ENCODE measurements at places on chromosomes 7 and 10.

DNA sequence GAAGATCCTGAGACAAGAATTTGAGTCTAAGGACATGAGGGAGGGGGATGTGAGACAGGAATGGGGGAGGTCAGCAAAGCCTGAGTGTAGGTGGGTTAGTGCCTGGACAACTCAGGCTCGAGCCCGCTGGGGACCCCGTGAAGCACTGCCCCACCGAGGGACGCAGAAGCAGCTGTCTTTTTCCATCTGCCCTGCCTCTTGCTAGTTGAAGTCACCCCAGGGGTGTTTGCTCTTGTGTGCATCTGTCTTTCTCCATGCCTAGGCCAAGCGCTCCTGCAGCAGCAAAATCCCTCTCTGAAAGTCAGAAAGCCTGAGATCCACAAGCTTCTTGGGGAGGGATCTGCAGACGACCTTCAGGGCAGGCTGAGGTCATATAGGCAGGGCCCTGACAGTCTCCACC, 79.0 kb upstream of the CELF2 start:
- no peak for DNase-seq

DNA sequence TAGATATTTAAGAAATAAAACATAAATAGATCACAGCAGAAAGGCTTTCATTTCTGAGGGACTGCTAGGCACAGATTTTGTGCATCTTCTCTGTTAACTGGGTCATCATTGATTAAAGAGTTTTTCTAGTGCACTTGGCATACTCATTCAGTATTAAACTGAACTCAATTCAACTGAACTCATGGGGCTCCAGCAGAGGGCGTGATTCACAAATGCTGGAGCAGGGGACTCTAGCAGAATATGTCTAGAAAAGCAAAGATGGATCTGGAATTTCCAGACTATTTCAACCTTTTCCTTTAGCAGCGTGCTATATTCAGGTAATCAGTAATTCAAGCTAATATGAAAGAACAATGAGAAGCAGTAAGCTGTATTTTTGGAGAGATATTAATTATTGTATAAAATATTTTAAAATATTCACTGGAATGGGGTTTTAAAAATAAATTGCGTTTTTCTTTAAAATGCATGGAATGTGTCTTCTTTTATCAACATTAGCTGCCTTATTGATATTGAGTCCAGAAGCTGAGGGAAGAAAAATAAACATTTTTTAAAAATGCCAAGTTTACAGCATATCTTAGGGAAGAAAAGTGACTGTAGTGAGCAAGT, 296.8 kb upstream of the CACNA2D1 start:
- no peak for DNase-seq

- DNase-seq, result no peak
Observed at GRCh38 chr10:37146443-37146842, 21.0 kb downstream of the ANKRD30A start.

DNA sequence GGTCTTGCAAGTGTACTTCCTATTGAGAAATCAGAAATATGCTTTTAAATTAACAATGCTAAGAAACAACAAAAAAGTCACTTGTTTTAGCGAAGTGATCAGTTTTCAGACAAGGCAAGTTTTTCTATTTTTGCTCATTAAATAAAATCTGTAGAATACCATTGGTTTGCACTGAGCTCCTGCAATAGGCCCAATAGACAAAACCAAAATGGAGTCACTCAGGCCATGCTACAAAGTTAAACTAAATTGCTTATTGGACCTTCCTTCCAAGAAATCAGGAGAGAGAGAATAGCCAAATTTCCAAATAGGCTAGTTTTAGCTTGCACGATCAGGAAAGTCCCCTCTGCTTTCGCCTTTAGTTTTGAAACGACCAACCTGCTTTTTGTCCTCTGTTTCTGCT, 73.4 kb upstream of the SLC13A1 start:
- DNase-seq, result no peak

DNA sequence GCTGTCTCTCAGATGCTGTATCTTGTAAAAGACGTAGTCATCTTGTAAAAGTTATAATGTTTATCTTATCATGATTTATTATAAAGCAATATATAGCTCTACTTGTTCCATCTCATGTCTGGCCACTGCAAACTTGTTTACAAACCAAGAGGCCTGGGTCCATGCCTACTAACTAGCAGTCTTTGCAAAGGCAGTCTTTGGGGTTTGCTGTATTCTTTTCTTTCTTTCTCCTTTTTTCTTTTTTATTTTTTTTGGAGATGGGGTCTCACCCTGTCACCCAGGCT, 272.6 kb downstream of the GATA3 start:
- no peak for DNase-seq

DNA sequence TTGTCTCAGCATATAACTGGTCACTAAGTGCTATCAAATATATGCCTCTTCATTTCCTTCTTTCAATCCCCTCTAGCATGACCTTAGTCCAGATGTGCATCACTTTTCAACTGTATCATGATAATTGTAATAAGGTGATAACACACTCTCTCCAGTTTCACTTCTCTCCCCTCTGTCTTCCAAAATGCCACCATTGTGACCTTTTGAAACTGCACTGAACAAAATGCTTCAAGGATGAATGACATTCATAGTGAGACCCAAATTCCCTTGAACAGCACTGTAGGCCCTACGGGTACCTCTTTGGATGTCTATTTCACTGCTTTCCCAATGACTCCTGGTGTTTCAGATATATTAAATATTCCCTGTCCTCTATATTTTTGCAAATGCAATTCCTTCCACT, 224.8 kb downstream of the DNAJB9 start:
- DNase-seq, result no peak

DNA sequence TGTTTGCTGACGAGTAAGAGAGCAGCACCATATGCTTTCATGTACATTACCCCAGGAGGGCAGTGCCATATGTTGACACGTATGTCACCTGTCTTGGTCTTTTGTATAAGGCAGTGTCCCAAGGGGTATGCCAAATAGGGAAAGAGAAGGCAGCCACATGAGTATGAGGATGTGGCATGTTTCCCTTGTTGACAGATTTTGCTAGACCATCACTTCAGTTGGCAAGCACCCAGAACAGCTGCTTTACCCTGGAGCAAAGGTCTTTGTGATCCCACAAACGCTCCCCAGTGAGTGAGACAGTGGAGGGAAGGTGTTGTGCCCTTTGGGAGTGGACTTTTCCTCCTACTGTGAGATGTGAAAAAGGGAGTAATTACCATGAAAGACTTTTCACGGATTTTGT, 350.1 kb downstream of the ETV1 start:
- DNase-seq, result no peak

- no peak for DNase-seq
Observed at GRCh38 chr7:7438851-7439250, 96.8 kb downstream of the COL28A1 start.

DNA sequence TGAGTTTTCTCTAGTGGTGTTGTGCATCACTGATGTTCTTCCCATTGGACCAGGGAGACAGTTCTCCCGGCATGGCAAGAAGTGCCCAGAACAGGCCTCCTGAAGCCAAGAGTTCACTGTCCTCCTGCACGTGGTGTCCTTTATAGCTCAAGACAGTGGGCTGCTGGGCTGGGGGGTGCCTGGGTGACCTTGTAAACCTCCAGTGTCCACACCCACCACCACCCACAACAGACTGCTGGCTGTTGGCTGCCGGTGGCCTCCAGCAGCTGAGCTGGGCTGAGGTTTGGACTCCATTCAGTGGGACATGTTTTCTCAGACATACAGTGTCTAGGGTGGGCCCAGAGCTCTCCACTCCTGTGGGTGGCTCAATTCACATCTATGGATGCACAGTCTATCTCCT, 42.2 kb downstream of the HK1 start:
- no peak for DNase-seq

DNA sequence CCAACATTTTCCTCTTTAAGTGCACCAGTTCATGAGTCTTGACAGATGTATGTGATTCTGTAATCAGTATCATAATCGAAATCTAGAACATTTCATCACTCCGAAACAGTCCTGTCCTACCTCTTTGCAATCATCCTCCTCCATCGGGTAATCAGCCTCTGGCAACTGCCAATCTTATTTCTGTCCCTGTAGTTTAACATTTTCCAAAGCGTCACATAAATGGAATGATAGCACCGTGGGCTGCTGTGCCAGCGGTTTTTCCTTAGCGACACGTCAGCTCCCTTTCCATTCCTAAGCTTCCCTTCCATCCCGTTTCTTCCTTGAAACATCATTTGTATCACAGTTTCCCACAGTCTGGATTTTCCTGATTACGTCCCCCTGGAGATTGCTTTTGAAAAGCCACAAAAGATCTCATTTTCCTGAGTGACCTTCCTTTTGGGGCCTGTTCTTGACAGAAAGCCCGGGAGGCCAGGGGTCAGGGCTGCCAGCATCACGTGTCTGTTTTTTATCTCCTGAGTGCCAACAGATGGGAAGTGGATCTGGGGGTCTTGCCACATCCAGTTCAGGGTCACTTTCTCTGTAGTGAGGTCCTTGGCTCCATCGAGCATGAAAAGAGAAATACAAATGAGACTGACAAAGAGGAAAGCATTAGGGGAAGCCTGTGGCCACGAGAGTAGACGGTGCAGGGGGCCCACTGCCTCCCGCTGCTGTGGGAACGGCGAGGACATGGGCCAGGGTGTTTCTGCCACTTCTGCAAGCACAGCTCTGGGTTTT, 31.6 kb downstream of the TMEM120A start:
- no peak for DNase-seq

GRCh38 chr10:60662917-60663614, 115.2 kb upstream of the CDK1 start:
- DNase-seq, result no peak

DNA sequence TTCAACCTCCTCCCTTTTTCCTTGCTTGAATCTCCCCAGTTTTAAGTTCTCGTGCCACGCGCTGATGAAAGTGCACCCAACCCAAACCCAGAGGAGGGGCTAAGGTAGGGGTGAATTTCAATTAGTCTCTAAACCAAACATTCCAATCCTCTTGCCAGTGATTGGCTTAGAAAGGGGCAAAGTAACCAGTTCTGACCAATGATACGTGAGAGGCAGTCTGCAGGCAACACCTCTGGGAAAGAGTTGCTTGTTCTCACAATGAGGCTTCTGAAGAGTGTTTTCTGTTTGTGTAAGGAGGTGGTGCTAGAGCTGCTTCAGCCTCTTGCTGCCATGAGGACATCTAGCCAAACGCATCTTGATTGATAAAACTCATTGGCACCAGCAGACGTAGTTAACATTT, 21.8 kb downstream of the SLC35G1 start:
- DNase-seq, result no peak

DNA sequence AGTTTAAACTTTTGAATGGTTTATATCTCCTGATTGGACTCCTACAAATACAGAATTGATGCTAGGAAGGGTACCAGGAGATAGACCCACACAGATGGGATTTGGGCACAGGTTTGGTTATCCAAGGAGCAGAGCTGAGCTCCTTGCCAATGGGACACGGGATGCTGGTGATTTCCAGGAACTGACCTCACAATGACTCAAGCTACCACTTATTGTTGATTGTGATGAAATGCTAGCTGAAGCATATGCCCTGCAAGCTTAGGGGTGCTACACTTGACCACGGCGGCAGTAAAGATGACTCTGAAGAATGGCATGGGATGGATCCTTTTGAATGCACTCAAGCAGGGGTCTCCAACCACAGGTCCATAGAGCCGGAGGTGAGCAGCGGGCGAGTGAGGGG, 45.5 kb upstream of the VKORC1L1 start:
- no peak for DNase-seq

- no peak for DNase-seq
Observed at GRCh38 chr10:91206427-91206826, 14.0 kb upstream of the PCGF5 start.

- no peak for DNase-seq
Observed at GRCh38 chr10:63773962-63774361, 252.8 kb downstream of the REEP3 start.

- DNase-seq, result no peak
Observed at GRCh38 chr7:7971308-7972040, 2.9 kb downstream of the GLCCI1 start.

Data from lower lobe of right lung (tissue), 2 donors.